ENCODE measurements at places on chromosomes 6 and 20.

- peak; percentile 37 for DNase-seq
Measured at GRCh38 chr20:36571564-36572504, 1.6 kb upstream of the TGIF2 start.

GRCh38 chr6:129853996-129854711, 7.0 kb downstream of the TMEM244 start:
- DNase-seq = no peak

GRCh38 chr6:90219209-90219985, 77.2 kb downstream of the BACH2 start:
- peak; percentile 30 for DNase-seq

GRCh38 chr6:151448623-151449022, 3.3 kb downstream of the RMND1 start:
- no peak for DNase-seq

GRCh38 chr6:37160922-37161778, 8.8 kb upstream of the PIM1 start:
- no peak for DNase-seq

All from HEK293T (cell line).